ENCODE measurements at places on chromosomes 5 and 9. TPM values are rescaled to one million over a fixed set of nuclear protein-coding genes. Genes with fewer than 3 reads are reported as not detected.

DNA sequence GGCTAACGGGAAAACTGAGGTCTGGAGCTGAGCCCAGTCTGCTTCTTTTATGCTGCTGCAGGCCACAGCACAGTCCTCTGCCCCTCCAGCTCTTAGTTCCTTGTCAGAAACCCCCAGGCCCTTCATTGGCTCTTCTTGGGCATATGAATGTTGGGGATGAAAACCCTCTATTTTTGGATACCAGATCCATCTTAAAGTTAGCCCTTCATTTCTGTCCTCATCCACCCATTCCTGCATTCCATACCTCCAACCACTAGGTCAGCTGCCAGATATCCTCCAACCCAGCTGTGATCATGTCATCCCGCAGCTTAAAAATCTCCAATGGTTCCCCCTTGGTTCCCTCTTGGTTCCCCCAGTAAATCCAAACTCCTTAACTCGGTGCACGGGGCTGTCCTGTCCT lies 1.8 kb upstream of the SLC25A51 start:
- no peak overlapping the region for H3K4me3 ChIP-seq
- peaks cover 1% of the 10 kb centered on the region for H3K36me3 ChIP-seq
- no peaks in the 10 kb centered on the region for H3K27me3 ChIP-seq

- DNase-seq, result peak; percentile 85
- H3K4me1 ChIP-seq, result peaks cover 24% of the 10 kb centered on the region
- no peaks in the 10 kb centered on the region for H3K36me3 ChIP-seq
- H3K27ac ChIP-seq, result peak overlapping the region; percentile 79
- no peaks in the 10 kb centered on the region for H3K27me3 ChIP-seq
Observed at GRCh38 chr5:174119468-174119881, 74.0 kb downstream of the NSG2 start.

DNA sequence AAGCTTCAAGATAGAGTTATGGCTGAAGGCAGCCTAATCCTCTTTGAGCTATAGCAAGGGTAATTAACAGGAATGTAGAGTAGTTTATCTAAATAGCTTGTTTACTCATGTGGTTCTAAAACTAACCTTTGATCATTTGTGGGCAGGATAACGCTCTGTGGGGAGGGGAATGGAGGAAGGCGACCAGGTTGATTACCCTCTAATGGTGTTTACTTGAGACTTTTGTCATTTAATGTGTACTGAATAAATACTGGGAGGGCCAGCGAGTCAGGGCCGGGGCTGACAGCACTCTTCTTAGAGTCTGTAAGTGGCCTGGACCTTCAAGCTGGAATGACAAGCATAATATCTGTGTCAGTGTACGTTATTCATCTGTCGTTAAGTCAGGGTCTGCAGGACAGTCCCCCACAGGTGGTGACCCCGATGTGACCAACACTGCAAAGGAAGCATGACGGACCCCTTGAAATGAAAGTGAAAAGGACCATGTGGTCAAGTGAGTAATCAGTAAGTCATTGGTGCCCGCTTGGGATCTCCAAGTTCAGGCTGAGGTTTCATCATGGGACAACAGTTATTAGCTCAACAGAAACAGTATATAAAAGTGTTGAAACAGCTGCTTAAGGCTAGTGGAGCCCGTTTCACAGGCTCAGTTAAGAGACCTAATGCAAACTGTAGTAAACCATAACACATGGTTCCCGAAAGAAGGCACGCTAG lies 162.6 kb downstream of the CPLANE1 start:
- no peak for DNase-seq
- H3K27me3 ChIP-seq, result no peaks in the 10 kb centered on the region

- DNase-seq, result no peak
- no peaks in the 10 kb centered on the region for H3K36me3 ChIP-seq
- H3K4me3 ChIP-seq, result no peak overlapping the region
Observed at GRCh38 chr9:127858041-127858512, 3.6 kb upstream of the ENG start.

DNA sequence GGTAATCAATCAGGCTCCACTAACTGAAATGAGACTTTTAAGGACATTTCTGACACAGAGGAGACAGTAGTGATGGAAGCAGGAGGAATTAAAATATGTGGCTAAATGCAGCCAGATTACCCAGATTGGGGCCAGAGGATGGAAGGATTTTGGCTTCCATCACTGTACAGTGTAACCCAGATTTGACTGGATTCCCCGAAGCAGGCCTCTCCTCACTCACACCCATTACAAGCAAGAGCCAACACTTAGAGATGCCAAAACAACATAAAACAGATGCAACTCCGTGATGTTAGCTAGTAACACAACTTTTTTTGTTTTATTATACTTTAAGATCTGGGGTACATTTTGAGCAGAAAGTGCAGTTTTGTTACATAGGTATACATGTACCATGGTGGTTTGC lies 17.6 kb downstream of the TEK start:
- DNase-seq, result no peak
- no peak overlapping the region for H3K4me3 ChIP-seq
- H3K27ac ChIP-seq, result no peak overlapping the region

GRCh38 chr9:122291458-122291857 lies 26.8 kb downstream of the MRRF start:
- peaks cover 4% of the 10 kb centered on the region for H3K36me3 ChIP-seq
- no peaks in the 10 kb centered on the region for H3K27me3 ChIP-seq
- H3K27ac ChIP-seq, result no peak overlapping the region

GRCh38 chr5:139524446-139524845 lies 36.7 kb upstream of the UBE2D2 start:
- H3K4me3 ChIP-seq, result no peak overlapping the region
- no peak for DNase-seq
- no peaks in the 10 kb centered on the region for H3K36me3 ChIP-seq
- no peaks in the 10 kb centered on the region for H3K27me3 ChIP-seq

DNA sequence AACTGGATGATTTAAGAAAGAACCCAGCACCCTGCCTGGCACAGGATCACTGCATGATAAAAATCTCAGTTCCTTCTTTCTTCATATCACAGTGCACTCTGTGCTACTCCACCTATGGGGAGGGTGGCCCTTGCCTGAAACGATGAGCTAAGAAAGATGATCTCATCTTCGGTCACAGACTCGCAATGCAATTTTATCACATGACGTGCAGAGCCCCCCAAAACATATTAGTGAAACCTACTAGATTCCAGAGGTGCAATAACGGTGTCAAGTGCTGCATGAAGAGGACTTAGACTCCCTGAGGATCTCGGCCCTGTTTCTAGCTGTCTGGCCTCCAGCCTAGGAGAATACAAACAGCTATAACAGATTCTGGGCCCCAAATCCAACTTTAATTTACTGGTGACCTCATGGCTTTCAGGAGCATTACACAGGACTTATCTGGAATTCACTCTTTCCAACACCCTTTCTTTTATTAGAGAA lies 104.0 kb downstream of the EBF1 start:
- H3K27me3 ChIP-seq, result no peaks in the 10 kb centered on the region
- no peaks in the 10 kb centered on the region for H3K36me3 ChIP-seq
- no peak overlapping the region for H3K4me3 ChIP-seq
- DNase-seq, result no peak
- H3K27ac ChIP-seq, result peak overlapping the region; percentile 35
- peaks cover 2% of the 10 kb centered on the region for H3K4me1 ChIP-seq

DNA sequence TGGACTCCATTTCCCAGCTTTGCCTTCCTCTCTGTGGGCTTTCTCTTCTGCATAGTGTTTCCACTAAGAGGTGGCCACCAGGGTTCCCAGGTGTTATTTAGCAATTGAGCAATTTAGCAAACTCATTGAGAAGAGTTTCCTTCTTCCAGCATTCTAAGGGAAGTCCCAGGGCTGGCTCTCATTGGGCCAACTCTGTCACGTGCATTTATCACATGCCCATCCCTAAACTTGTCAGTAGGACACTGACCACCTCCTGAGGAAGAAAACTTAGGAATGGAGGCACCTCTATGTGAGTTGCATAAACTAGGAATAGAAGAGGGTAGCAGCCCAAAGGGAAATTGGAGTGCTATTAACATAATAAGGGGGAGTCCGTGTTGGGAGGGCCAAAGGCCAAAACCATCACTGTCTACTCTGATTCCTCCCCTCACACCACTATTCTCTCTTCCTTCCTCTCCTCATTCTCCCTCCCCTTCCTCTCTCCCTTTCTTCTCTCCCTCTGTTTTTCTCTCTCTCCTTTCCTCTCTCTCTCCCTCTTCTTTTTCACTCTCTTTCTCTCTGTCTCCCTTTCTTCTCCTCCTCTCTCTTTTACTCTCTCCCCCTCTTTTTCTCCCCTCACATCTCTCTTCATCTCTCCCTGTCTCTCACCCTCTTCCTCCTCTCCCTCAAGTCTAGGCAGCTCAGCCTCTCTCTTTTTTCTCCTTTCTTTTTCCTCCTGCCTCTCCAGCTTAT lies 213.4 kb downstream of the PALM2AKAP2 start:
- H3K27ac ChIP-seq, result no peak overlapping the region
- H3K36me3 ChIP-seq, result no peaks in the 10 kb centered on the region
- H3K4me1 ChIP-seq, result no peaks in the 10 kb centered on the region
- H3K27me3 ChIP-seq, result no peaks in the 10 kb centered on the region
- H3K4me3 ChIP-seq, result no peak overlapping the region

DNA sequence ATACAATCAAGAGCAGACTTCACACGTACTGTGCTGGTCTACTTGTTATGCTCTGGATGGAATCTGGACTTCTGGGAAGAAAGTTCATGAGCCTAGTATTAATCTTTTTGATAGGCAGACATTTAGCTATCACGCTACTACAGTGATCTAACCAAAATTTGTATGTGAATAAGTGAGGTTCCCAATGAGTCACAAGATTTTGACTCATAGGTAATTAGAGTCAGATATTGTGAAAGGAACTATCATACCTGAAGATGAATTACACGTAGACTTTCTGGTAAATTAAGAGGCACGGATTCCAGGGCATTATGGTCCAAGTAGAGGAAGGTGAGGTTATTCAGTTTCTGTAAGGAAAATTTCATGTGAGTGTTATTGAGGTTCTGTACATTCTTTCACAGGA lies 18.4 kb downstream of the OGN start:
- no peak for DNase-seq
- H3K4me1 ChIP-seq, result no peaks in the 10 kb centered on the region
- no peak overlapping the region for H3K27ac ChIP-seq
- H3K4me3 ChIP-seq, result no peak overlapping the region
- H3K36me3 ChIP-seq, result no peaks in the 10 kb centered on the region

GRCh38 chr5:54753034-54753433 lies 232.4 kb downstream of the ESM1 start:
- H3K27me3 ChIP-seq, result no peaks in the 10 kb centered on the region
- H3K36me3 ChIP-seq, result no peaks in the 10 kb centered on the region
- H3K27ac ChIP-seq, result no peak overlapping the region
- H3K4me3 ChIP-seq, result no peak overlapping the region

- no peak overlapping the region for H3K4me3 ChIP-seq
- no peak overlapping the region for H3K27ac ChIP-seq
- H3K4me1 ChIP-seq, result peaks cover 22% of the 10 kb centered on the region
- DNase-seq, result no peak
- H3K36me3 ChIP-seq, result peaks cover 4% of the 10 kb centered on the region
- H3K27me3 ChIP-seq, result no peaks in the 10 kb centered on the region
Observed at GRCh38 chr5:54553659-54554207, 36.2 kb downstream of the SNX18 start.

GRCh38 chr9:86470326-86470725 lies 116.1 kb upstream of the TUT7 start:
- no peaks in the 10 kb centered on the region for H3K27me3 ChIP-seq
- no peak overlapping the region for H3K4me3 ChIP-seq
- H3K4me1 ChIP-seq, result no peaks in the 10 kb centered on the region
- H3K36me3 ChIP-seq, result no peaks in the 10 kb centered on the region
- no peak overlapping the region for H3K27ac ChIP-seq
- no peak for DNase-seq

GRCh38 chr9:25857147-25857546 lies 178.9 kb upstream of the TUSC1 start:
- DNase-seq, result no peak
- no peaks in the 10 kb centered on the region for H3K36me3 ChIP-seq
- no peaks in the 10 kb centered on the region for H3K4me1 ChIP-seq
- H3K27ac ChIP-seq, result no peak overlapping the region
- H3K4me3 ChIP-seq, result no peak overlapping the region

DNA sequence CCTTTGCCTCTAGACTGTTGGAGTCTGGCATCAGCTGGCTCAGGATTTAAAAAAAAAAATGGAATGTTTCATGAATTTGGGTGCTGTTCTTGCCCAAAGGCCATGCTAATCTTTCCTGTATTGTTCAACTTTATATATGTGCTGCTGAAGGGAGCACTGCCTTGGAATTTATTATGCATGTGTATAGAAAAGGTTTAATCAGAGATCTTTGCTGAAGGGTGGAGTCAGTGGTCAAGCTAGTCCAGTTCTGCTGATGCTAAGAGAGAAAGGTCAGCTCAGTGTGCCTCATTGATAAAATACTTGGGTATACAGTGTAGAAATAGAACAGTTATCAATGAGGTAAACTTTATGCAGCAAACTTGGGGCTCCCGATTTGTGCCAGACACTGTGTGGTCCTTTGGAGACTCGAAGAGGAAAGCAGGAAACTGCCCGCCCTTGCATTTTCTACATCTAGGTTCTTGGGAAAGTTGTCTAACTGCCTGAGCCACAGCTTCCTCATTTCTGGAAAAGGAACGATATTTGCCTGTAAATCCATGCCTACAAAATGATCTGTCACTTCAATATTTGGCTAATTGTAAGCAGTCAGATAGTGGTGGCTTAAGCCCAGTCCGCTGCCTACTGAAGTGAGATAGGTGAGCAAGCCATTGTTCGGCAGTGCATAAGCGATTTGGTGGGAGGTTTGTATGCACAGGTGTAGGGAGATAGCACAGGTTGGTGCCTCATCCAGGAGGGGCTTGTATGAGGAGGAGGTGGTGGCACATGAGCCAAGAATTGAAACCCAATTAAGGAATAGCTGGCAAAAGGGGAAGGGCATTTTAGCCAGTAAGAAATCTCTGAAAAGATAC lies 29.2 kb upstream of the GTF2H2C start:
- no peak overlapping the region for H3K4me3 ChIP-seq
- DNase-seq, result no peak
- no peak overlapping the region for H3K27ac ChIP-seq
- no peaks in the 10 kb centered on the region for H3K27me3 ChIP-seq

GRCh38 chr9:127446713-127447415 lies 4.3 kb downstream of the RPL12 start:
- H3K4me1 ChIP-seq, result peaks cover 17% of the 10 kb centered on the region
- peaks cover 64% of the 10 kb centered on the region for H3K36me3 ChIP-seq
- no peak overlapping the region for H3K4me3 ChIP-seq
- H3K27ac ChIP-seq, result no peak overlapping the region

The TEK gene
- 15.8 TPM for total RNA-seq

The IL13 gene
- not detected for total RNA-seq

The ZDHHC11B gene
- total RNA-seq, result 7.5 TPM

The IFT74 gene
- total RNA-seq, result 26.4 TPM

The ZNF608 gene
- total RNA-seq, result 45.5 TPM

The ABLIM3 gene
- 40.7 TPM for total RNA-seq

The TAF1L gene
- 0.06 TPM for total RNA-seq

The C9orf153 gene
- 1.2 TPM for total RNA-seq

The ERGIC1 gene
- 46.2 TPM for total RNA-seq

The LRRC19 gene
- not detected for total RNA-seq

The ANXA1 gene
- total RNA-seq, result 225 TPM

The SHROOM1 gene
- total RNA-seq, result 6.3 TPM

Data from spinal cord (tissue), 10 donors.